HS-27A (cell line): ENCODE measurements at places on chromosomes 6 and 20.
A peak's percentile ranks its signal among the peaks of the same experiment; 100 is the strongest.

- no peak for DNase-seq
Observed at GRCh38 chr20:62285151-62285550, 17.6 kb upstream of the ADRM1 start.

GRCh38 chr6:134060491-134061106 lies 8.2 kb upstream of the SLC2A12 start:
- DNase-seq = peak; percentile 83

GRCh38 chr6:74289884-74290283 lies 593.9 kb downstream of the CD109 start:
- no peak for DNase-seq

DNA sequence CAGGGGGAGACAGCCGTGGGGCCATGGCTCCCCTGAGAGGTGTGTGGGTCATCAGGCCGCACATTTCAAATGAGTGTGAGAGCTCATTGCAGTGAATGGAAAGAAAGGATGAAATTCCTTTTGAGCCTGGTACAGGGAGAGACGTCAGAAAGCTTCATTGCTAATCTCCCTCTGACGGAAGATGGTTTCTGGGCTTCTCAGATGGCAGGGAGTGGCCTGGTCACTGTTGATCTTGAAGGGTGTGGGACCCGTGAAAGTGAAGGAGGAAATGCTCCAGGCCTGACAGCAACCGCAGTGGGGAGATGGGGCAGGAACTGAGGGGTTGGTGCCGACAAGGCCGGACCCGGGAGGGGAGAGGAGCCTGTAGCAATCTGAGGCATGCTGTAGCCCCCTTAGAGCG lies 127.4 kb downstream of the MYLK4 start:
- DNase-seq = no peak

GRCh38 chr20:25632940-25633790 lies 9.4 kb upstream of the NANP start:
- DNase-seq = no peak

DNA sequence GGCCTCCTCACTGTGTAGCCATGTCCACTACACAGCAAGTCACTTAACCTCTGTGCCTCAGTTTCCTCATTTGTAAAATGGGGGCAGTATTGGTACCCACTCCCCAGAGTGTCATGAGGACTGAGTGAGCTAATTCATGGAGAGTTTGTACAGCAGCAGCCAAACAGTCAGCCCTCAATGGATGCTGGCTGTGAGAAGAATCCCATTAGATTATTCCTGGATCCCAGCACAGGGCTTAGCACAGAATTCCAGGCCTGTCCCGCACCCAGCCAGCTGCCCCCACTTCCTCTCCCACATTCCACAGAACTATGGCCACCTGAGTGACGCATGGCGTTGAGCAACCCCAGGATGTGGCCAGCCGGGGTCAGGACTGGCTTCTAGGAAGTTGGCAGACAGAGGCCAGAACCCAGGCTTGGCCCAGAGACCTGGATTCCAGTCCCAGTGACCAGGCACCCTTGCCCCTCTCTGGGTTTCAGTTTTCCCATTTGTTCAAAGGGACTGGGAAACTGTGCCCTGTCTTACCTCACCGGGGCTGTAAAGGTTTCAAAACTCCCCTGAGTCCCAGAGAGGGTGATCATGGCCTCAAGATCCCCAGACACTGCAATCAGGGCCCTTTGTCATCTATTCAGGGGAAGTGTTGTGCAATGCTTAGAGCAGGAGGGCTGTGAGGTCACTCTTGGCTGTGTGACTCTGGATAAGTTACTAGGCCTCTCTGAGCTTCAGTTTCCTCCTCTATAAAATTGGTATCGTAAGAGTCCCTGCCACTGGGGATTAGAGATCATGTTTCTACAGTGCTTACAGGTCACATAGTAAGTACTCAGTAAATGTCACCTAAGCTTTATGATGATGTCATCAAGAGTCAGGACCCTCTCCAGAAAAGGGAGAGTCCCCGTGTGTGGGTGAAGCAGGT lies 3.0 kb upstream of the TGM2 start:
- DNase-seq = peak; percentile 94

GRCh38 chr20:6916938-6917337 lies 149.5 kb downstream of the BMP2 start:
- DNase-seq = no peak
